CD8-positive, alpha-beta memory T cell (primary cell): ENCODE measurements at places on chromosomes 13 and 19. TPM values are rescaled to one million over a fixed set of nuclear protein-coding genes. Genes with fewer than 3 reads are reported as not detected.

The LENG9 gene
- polyA plus RNA-seq, result 0.23 TPM

The ZNF813 gene
- polyA plus RNA-seq, result 4.7 TPM

The CACNG6 gene
- not detected for polyA plus RNA-seq

The OLFM2 gene
- 4.6 TPM for polyA plus RNA-seq

The MYBPC2 gene
- polyA plus RNA-seq, result not detected

The FGF21 gene
- not detected for polyA plus RNA-seq

The CYP4F3 gene
- polyA plus RNA-seq, result not detected

The EFNB2 gene
- 0.05 TPM for polyA plus RNA-seq

The NPAS1 gene
- polyA plus RNA-seq, result not detected

The THSD1 gene
- polyA plus RNA-seq, result not detected

The UBL3 gene
- polyA plus RNA-seq, result 37.0 TPM

The IGSF23 gene
- not detected for polyA plus RNA-seq
